ENCODE measurements at places on chromosomes 2 and 18.

DNA sequence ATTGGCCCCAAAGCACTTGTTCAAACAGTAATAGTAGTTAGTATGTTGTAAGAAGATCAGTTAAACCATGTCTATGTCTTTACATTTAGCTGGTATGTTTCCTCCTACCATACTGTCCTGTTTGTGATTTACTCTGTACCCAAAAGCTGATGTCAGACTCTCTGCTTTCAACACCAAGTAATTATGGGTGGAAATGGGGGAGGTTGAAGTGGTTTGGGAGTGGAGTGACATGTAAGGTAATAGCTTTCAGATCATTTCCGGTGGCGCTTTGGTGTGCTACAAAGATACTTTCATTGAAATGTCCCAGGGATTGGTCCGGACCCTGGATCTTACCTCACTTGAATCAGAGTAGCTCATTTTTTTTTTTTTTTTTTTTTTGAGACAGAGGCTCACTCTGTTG, 39.7 kb upstream of the TGIF1 start:
- no peak for ATAC-seq

DNA sequence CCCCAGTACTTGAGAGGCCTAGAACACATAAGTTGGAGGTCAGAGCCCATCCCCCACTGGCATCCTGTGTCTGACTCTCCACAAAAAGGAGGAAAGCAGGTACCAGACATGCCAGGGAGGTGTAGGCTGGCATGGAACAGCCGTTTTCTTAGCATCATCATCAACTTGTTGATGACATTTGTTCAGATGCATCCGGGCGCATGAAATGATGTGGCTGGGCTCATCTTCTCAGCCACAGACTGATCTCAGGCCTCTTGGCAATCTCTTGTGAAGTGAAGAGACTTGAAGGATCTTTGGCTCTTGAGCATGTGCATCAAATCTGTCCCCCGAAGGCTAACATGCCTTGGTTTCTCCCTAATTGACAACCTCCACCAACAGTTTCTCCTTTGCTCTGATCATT, 243.3 kb downstream of the TSN start:
- ATAC-seq: no peak

DNA sequence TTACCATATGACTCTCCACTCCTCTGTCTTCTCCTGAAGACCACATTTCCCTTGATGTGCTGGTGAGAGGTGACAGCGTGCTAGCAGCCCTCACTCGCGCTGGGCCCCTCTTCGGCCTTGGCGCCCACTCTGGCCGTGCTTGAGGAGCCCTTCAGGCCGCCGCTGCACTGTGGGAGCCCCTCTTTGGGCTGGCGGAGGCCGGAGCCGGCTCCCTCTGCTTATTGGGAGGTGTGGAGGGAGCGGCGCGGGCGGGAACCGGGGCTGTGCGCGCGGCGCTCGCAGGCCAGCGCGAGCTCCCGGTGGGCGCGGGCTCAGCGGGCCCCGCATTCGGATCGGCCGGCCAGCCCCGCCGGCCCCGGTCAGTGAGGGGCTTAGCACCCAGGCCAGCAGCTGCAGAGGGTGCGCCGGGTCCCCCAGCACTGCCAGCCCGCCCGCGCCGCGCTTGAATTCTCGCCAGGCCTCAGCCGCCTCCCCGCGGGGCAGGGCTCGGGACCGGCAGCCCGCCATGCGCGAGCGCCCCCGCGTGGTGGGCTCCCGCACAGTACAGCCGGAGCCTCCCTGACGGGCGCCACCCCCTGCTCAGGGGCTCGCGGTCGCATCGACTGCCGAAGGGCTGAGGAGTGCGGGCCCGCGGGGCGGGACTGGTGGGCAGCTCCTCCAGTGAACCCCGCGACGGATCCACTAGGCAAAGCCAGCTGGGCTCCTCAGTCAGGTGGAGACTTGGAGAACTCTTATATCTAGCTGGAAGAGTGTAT, 246.6 kb upstream of the REG3G start:
- ATAC-seq: no peak

DNA sequence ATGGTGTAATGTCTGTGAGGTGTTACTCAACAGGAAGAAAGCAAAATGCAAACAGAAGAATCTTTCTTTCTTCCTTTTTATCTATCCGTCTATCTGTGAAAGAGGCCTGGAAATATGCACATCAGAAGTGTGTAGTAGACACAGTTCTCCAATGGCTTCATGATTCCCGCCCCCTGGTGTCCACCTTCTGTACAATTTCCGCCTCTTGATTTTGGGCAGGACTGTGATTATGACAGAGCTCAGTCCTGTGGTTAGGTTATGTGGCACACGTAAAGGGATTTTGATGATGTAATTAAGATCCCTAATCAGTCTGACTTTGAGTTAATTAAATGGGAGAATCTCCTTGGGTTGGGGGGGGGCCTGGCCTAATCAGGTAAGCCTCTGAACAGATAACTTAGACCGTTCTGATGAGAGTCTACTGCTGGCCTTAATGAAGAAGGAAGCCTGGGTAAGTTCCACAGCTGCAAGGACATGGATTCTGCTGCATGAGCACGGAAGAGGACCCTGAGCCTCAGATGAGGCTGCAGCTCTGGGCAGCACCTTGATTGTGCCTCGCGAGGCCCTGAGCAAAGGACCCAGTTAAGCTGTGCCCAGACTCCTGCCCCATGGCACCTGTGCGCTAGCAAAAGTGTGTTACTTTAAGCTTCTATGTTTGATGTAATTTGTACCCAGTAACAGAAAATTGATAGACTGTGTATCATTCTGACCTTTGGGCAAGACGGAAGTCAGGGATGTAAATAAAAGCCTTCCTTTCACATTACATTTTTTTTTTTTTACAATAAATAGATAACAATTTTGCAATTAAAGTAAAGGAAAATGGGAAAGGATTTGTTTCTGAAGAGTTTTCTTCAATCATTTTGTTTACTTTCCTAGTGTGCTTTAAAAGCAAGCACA, 11.3 kb upstream of the KCNF1 start:
- no peak for ATAC-seq

- ATAC-seq: no peak
These were observed 64.1 kb downstream of the STAT4 start for GRCh38 chr2:191086706-191087105.

DNA sequence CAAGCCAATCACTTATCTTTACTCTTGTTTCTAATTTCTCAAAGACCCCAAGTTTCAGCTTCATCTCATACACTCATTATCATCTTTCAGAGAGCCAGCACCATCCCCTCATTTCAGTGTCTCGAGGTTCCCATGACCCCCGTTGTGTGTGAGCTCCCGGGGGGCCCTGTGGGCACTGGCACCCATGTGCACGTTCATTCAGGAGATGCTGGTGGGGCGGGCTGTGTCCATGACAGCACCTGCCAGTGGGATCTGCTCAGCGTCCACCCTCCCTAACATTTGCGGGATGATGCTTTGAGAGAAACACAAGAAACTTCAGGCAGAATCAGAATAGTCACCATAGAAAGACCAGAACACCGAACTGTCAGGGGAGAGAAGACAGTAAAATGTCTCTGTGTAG, 120.5 kb downstream of the MBP start:
- no peak for ATAC-seq

DNA sequence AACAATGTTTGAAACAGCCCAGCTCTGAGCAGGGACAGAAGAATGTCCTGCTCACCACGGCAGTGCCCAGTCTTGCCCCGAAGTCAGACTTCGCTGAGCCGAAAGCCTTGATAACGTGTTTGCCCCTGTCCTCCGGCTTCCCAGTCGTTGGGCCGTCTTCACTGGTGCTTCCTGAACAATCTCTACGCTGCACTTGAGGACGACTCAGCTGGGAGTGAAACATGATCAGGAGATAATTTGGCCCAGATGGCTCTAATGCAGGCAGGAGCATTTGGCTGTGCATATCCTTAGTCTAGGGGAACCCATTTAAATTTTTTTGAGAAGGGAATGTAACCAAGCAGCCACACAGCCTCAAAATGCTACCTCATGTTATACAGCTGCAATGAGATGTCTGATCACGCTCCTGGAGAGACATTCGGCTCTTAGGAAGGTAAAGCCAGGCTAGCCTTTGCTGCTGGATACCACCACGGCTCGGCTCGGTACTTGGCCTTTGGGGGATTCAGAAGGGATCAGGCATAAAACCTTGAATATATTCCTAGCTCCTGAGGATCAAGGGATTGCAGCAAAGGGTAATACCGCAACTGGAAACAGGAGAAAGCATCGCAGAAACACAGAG, 43.6 kb downstream of the FECH start:
- ATAC-seq: no peak

GRCh38 chr2:156937430-156937829, 320.1 kb upstream of the GALNT5 start:
- ATAC-seq: no peak

- no peak for ATAC-seq
These were observed 190.4 kb downstream of the PMAIP1 start for GRCh38 chr18:60090170-60090569.

DNA sequence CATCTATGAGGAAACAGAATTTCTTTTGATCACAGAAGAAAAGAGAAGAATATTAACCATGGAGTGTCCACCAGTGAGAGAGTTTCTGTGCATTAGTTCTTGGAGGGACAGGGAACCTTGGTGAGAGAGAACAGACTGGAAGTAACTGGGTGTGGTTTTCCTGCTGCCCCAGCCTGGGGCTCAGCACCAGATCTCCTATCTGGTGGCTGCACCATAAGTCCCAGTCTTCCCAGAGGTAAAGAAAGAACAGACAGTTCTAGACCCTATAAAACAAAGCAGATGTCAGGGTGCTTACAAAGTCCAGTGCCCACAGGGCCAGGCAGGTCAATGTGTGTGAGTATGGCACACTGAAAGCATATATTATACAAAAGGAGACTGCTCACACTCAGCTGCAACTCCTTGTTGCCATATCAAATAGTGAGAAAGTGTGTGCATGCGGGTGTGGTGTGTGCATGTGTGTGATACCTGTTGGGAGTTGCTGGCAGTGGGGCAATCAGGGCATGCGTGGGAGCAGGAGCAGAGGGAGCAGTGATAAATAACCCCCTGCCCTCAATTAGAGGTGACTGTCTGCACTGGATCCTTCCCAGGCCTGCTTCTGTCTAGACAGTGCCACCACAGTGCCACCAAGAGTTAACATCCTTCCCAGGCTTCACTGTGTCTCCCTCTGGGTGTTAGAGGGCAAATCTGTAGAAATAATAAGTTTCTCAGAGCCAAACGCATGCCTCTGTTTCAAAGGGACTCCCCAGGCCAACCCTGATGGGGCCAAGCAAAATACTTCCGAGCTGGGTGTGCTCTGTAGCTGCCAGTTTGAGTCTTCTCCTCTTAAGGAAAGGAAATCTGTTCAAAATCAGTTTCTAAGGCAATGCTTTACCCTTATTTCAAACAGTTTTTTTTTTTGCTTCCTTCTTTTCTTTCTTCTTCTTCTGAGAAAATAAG, 45.7 kb downstream of the RDH14 start:
- no peak for ATAC-seq

DNA sequence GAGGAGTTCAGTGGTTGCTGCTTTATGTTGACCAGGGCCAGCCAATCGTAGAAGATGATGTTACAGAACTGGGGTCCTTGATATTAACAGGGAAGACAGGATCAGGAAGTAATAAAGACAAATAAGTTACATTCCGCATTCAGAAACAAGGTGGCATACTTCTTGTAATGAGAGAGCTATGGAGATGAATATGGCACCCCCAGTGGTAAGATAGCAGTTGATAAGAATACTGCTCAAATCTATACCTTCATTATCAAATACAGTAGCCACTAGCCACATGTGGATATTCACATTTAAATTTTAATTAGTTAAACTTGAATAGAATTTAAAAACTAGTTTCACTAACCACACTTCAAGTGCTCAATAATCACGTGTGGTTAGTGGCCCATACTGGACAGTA, 290.4 kb upstream of the RBMS1 start:
- ATAC-seq: no peak

Measured in gastroesophageal sphincter (tissue), 4 donors.